ENCODE measurements at places on chromosomes 5 and 9. TPM values are rescaled to one million over a fixed set of nuclear protein-coding genes. Genes with fewer than 3 reads are reported as not detected.
A peak's percentile ranks its signal among the peaks of the same experiment; 100 is the strongest.

DNA sequence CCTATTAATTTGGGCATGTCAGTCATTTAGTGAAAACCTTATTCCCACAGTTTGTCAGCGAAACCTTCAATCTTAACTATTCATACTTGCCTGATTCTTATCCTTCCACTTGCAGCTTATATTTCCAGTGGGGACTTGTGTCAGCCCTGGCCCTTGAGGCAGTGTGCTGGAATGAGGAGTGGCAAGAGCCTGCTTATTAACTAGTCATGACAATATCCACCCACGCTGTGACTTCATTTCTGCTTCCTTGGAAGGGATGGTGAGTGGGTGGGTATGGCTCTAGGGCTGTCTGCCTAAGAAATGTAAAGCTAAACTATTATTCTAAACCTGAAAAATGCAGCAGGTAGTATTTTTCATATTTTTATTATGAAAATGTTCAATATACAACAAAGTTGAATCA, 34.0 kb upstream of the LURAP1L start:
- no peaks in the 10 kb centered on the region for H3K36me3 ChIP-seq
- H3K4me1 ChIP-seq: no peaks in the 10 kb centered on the region
- H3K27ac ChIP-seq: no peak overlapping the region
- H3K27me3 ChIP-seq: no peaks in the 10 kb centered on the region

DNA sequence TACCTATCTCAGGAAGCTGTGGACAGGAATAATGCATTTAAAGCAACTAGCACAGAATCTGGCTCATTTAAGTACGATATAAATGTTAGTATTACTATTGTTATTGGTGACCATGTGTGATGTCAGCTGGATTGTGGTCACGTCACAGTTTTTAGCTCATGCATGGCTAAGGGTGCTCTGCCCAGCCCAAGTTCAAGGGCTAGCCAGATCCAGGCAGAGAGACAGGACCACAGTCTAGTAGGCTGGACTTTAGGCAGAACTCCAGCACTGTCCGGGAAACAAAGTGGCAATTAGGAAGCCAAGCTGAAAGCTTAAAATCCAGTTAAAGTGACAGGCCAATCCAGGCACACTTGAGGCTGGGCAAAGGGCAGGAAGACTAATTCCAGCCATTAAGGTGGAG, 273.6 kb downstream of the ADAMTSL1 start:
- no peaks in the 10 kb centered on the region for H3K4me1 ChIP-seq
- no peak overlapping the region for H3K4me3 ChIP-seq
- H3K27ac ChIP-seq: no peak overlapping the region
- H3K36me3 ChIP-seq: no peaks in the 10 kb centered on the region
- no peak for DNase-seq

DNA sequence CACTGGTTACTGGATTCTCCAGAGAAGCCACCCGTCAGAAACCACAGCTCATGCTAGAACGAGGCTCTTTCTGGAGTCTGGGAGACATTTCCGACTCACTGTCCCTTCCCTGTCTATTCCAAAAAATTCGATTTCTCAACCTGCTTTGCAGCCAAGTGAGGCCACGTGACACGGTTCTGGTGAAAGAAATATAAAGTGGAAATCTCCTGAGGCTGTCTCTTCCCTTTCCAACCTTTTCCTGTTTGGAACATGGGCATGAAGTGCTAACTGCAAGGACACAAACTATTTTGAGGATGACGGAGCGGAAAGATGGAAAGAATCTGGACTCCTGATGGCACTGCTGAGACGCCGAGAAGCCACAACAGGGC, 6.1 kb upstream of the PTGS1 start:
- peak; percentile 61 for DNase-seq
- no peak overlapping the region for H3K4me3 ChIP-seq
- H3K36me3 ChIP-seq: no peaks in the 10 kb centered on the region
- no peaks in the 10 kb centered on the region for H3K4me1 ChIP-seq

DNA sequence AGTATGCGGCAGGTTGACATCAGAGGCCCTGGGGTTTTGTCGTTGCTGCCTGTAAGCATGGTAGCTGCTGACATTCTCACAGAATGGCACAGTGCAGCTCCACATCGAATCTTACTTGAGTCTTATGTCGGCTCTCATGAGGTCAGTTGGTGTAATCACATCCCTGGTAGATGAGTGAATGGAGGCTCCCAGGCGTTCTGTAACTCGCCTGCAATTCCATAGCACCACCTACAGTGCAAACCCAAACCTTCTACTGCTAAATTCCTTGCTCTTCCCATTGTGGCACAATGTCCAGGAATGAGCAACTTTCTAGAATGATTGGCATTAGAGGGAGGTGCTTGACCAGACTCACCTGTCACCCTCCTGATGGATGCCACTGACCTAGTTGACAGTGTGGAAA, 578.4 kb downstream of the CCDC171 start:
- no peaks in the 10 kb centered on the region for H3K4me1 ChIP-seq
- no peak overlapping the region for H3K4me3 ChIP-seq
- DNase-seq: no peak
- H3K27me3 ChIP-seq: no peaks in the 10 kb centered on the region

- no peaks in the 10 kb centered on the region for H3K4me1 ChIP-seq
- no peaks in the 10 kb centered on the region for H3K27me3 ChIP-seq
- no peak for DNase-seq
These were observed 16.0 kb upstream of the SHC3 start for GRCh38 chr9:89194421-89195130.

GRCh38 chr5:135433681-135434426, 13.3 kb downstream of the DCANP1 start:
- peaks cover 34% of the 10 kb centered on the region for H3K4me1 ChIP-seq
- no peak overlapping the region for H3K4me3 ChIP-seq
- H3K27me3 ChIP-seq: no peaks in the 10 kb centered on the region
- no peaks in the 10 kb centered on the region for H3K36me3 ChIP-seq
- H3K27ac ChIP-seq: peak overlapping the region; percentile 78

DNA sequence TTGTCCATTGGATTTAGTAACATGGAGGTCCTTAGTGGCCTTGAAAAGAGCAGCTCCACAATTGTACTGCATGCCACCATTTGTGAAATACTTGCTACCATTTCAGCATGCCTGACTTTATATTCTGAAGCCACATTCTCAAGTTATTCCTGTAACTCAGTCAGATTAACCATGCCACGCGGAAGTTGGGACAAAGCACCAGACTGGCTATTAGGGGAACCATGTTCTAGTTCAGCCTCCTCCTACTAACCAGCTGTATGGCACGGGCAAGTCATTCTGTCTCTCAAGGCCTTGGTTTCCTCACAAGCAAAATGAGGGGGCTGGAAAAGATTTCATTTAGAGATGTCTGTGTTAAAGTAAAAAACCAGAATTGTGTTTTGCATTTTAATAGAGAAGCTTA, 418.0 kb downstream of the PLK2 start:
- no peak overlapping the region for H3K27ac ChIP-seq
- H3K36me3 ChIP-seq: no peaks in the 10 kb centered on the region
- DNase-seq: no peak
- H3K4me1 ChIP-seq: no peaks in the 10 kb centered on the region

DNA sequence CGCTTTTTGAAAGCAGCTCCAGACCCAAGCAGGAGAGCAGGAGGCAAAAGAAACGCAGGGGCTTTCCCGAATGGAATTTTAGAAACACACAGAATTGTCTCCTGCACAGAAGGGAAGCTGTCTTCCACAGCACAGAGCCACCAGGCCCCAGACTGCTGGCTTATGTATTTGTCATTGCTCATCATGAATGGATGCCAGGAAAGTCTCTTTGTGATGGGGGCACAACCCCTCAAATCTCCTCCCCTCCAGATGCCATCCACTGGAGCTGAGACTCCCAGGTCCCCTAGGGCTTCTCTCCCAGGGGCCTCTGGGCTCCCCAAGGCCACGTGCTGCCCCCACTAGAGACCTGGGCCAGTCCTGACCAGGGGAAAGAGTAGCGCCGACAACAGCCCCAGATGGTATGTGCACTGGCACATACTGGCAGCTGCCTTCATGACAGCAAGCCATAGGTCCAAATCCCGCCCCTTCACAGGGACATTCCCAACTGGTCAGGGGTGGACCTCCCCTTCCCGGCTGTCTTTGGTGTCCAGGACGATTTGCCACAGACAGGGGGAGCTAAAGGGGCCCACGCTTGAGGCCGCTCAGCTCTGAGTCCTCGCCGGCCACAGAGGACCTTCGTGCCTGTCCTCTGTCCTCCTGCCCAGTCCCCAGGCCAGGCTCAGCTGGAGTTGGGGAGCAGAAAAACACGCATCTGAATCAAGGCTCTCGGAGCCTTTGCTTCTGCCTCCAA, 127.8 kb downstream of the KCNIP1 start:
- no peak for DNase-seq
- no peaks in the 10 kb centered on the region for H3K36me3 ChIP-seq
- no peak overlapping the region for H3K27ac ChIP-seq
- H3K27me3 ChIP-seq: no peaks in the 10 kb centered on the region
- no peaks in the 10 kb centered on the region for H3K4me1 ChIP-seq

DNA sequence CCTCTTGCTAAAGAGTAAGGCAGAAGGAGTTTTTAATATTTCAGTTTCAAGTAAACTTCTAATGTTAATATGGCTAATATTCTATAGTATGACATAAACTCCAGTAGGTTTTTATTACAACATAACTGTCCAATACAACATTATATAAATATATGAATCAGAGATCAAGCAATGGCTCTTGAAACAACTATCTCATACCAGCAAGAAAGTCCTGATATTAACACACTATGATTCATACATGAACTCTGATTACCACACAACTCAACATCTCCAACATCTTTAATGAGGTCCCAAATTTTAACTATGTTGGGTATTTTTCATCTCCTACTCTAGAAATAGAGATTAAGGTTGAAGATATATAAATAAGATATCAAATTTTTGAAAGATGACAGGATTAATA, 878.3 kb downstream of the TLE1 start:
- H3K4me3 ChIP-seq: no peak overlapping the region
- no peaks in the 10 kb centered on the region for H3K27me3 ChIP-seq
- no peaks in the 10 kb centered on the region for H3K4me1 ChIP-seq

DNA sequence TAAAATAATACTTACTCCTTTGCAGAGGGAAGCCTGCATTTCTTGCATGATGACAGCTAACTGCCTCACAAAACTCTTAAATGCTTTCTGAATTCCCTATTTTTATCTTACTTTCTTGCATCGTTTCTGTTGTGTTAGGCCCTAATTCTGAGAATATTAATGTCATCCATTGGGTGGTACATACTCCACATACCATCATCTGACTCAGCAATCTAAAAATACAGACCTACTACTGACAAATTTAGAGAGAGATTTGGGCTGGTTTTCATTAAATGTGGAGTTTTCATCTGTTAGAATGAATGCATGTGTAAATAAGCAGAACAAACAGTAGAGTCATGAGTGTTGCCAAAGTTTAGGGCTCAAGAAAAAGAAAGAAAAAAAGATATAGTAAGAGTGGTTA, 26.5 kb upstream of the KCNN2 start:
- H3K4me3 ChIP-seq: no peak overlapping the region
- no peaks in the 10 kb centered on the region for H3K4me1 ChIP-seq
- H3K36me3 ChIP-seq: no peaks in the 10 kb centered on the region
- no peaks in the 10 kb centered on the region for H3K27me3 ChIP-seq
- no peak for DNase-seq
- no peak overlapping the region for H3K27ac ChIP-seq

DNA sequence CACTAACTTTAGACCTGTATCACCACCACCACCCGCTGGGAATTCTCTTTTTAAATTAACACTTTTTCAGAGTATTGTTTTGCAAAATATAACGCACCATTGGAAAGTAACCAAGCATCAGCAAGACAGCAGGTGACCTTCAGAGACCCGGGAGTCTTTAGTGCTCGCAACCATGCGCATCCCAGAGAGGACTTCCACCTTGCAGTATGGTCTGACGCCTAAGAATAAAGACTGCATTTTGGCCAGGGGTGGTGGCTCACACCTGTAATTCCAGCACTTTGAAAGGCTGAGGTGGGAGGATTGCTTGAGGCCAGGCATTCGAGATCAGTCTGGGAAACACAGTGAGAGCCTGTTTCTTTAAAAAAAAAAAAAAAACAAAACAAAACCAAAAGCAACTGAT, 113.8 kb downstream of the MED27 start:
- H3K4me3 ChIP-seq: no peak overlapping the region
- no peaks in the 10 kb centered on the region for H3K36me3 ChIP-seq
- H3K27me3 ChIP-seq: no peaks in the 10 kb centered on the region

DNA sequence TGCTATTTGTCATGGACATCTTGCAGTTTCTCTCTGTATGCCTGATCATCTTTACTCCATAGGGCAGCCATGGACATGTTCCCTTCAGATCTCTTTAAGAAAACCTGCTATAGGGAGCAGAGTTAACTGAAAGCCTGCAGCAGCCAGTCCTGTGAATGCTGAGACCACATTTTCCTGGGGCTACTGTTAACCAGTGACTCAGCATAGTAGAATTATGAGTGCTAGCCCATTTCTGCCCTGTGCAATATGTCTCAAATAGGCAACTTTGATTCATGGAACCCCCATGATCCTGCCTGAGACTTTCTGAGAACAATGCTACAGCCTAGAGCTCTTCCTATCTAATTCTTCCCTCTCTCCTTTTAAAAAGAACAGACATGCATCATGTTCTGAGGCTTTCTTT, 624.2 kb downstream of the CHSY3 start:
- DNase-seq: no peak
- no peaks in the 10 kb centered on the region for H3K36me3 ChIP-seq
- H3K4me3 ChIP-seq: no peak overlapping the region
- H3K4me1 ChIP-seq: no peaks in the 10 kb centered on the region

DNA sequence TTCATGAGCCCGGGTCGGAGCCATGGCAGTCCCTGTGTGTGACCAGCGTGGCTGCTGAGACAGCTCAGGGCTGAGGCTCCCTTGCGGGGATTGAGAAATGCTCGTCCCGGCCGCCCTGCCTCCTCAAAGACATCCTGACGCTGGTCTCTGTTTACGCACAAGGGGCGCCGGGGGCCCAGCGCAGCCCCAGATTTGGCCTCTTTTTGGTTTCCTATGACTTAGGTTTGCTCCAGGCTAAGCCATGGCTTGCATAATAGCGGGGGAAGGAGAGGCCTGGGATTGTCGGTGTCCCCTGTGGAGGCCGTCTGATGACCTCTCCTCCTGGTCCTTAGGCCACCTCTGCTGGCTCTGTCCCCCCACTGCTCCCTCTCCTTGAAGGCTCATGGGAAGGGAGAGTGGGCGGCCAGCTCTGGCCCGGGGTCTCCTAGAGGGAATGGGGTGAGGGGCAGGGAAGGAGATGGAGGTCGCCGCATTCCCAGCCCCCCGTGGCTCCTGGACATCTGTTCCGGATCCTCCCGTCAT, 3.5 kb downstream of the LAMC3 start:
- DNase-seq: no peak
- no peak overlapping the region for H3K27ac ChIP-seq
- no peaks in the 10 kb centered on the region for H3K36me3 ChIP-seq
- no peak overlapping the region for H3K4me3 ChIP-seq
- no peaks in the 10 kb centered on the region for H3K4me1 ChIP-seq

DNA sequence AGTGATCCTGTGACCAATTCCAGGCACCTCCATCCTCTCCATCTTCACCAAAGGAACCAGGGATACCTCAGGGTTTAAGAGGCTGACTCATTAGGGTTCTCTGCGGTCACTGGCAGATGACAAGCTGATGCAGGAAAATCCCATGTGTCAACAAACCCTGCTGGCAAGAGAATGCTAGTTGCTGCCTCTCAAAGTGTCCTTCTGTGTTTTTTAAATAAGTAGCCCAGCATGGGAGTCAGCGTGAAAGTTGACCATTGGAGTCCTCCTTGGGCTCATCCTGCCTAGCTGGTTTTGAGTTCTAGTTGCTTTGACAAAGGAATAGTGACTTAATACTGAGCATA, 200.2 kb downstream of the SLIT3 start:
- no peak overlapping the region for H3K4me3 ChIP-seq
- H3K36me3 ChIP-seq: no peaks in the 10 kb centered on the region
- DNase-seq: no peak
- H3K4me1 ChIP-seq: no peaks in the 10 kb centered on the region

The NR5A1 gene
- 0.75 TPM for total RNA-seq

The ANKRD33B gene
- total RNA-seq: 2.1 TPM

The ADAMTSL1 gene
- 0.29 TPM for total RNA-seq

The CCL21 gene
- 2.9 TPM for total RNA-seq

The RORB gene
- not detected for total RNA-seq

All from psoas muscle (tissue), 8 donors.